ENCODE measurements at places on chromosomes 7 and 10. TPM values are rescaled to one million over a fixed set of nuclear protein-coding genes. Genes with fewer than 3 reads are reported as not detected.

GRCh38 chr10:124117833-124118232 is 24.4 kb upstream of the CHST15 start:
- no peak overlapping the region for H3K4me3 ChIP-seq
- H3K4me1 ChIP-seq: no peaks in the 10 kb centered on the region
- DNase-seq: no peak
- no peak overlapping the region for H3K27ac ChIP-seq
- H3K36me3 ChIP-seq: no peaks in the 10 kb centered on the region

DNA sequence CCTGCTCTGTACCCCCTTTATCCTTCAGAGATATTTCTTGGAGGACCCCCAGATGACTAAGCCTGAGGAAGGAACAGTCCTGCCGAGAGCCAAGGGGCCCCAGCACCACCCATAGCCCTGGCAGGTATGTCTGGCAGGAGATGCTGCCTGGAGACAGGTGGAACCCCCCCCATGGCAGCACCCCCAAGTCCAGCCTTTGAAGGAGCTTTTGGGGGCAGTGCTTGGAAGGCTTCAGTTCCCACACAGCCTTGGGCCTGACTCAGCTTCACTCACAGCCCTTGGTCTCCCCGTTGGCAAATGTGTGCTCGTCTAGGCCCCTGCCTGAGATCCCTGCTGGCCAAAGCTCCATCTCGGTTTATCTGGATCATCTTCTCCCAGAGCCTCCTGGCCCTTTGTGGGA is 23.0 kb upstream of the PCBD1 start:
- H3K27ac ChIP-seq: no peak overlapping the region
- DNase-seq: no peak
- no peaks in the 10 kb centered on the region for H3K27me3 ChIP-seq
- no peaks in the 10 kb centered on the region for H3K4me1 ChIP-seq
- H3K4me3 ChIP-seq: no peak overlapping the region

- no peaks in the 10 kb centered on the region for H3K27me3 ChIP-seq
- peak; percentile 92 for DNase-seq
- no peaks in the 10 kb centered on the region for H3K36me3 ChIP-seq
- H3K4me1 ChIP-seq: peaks cover 6% of the 10 kb centered on the region
- peak overlapping the region; percentile 84 for H3K27ac ChIP-seq
Measured at GRCh38 chr7:128453836-128454804, 1.6 kb upstream of the HILPDA start.

GRCh38 chr7:12481722-12482121 is 78.1 kb upstream of the VWDE start:
- H3K4me1 ChIP-seq: no peaks in the 10 kb centered on the region
- no peak for DNase-seq
- H3K36me3 ChIP-seq: no peaks in the 10 kb centered on the region
- H3K4me3 ChIP-seq: no peak overlapping the region

DNA sequence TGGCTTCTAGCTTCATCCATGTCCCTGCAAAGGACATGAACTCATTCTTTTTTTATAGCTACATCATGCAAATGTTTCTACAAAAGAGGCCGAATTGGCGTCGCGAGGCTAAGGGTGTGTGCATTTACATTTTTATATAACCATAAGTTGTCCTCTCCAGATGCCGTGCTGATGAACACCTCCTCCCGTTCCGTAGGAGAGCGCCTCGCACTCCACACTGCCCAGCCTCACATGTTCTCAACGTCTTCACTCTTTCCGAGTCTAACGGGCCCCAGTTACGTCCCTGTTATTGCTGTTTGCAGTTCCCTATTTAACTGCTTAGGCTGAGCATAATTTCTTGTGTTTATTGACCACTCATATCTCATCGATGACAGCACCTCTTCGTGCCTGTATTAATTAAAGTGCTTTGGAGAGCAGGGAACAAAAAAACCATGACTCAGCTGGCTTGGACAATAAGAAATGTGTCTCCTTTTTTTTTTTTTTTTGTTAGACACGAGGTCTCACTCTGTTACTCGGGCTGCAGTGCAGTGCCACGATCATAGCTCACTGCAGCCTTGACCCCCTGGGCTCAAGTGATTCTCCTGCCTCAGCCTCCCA is 113.5 kb upstream of the SDK1 start:
- no peaks in the 10 kb centered on the region for H3K36me3 ChIP-seq
- H3K27me3 ChIP-seq: no peaks in the 10 kb centered on the region
- DNase-seq: no peak
- H3K27ac ChIP-seq: no peak overlapping the region
- no peaks in the 10 kb centered on the region for H3K4me1 ChIP-seq
- no peak overlapping the region for H3K4me3 ChIP-seq

DNA sequence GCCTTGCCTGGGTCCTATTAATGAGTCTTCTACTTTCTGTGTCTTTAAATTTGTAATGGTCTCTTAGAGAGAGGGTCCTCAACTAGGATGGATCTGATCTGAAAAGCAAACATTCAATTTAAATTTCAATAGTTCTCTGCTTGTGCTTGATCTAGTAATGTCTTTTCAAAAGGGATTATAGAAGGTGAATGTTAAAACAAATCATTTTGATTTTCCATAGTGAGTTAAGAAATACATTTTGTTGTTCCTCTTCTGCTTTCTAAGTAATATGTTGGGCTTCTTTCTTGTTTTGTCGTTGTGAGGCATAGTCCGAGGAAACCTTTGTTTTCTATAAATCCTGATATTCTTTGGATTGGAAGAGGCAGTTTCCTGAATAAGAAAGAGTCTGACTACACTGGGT is 18.8 kb downstream of the NRF1 start:
- H3K36me3 ChIP-seq: no peaks in the 10 kb centered on the region
- no peak overlapping the region for H3K27ac ChIP-seq
- H3K4me1 ChIP-seq: no peaks in the 10 kb centered on the region

DYDC2 gene
- total RNA-seq: not detected

PIK3CG gene
- total RNA-seq: 13.5 TPM

GRCh38 chr7:128380483-128381106 is 19.1 kb upstream of the PRRT4 start:
- H3K4me3 ChIP-seq: no peak overlapping the region
- no peaks in the 10 kb centered on the region for H3K27me3 ChIP-seq
- no peaks in the 10 kb centered on the region for H3K4me1 ChIP-seq
- H3K27ac ChIP-seq: no peak overlapping the region
- DNase-seq: no peak
- H3K36me3 ChIP-seq: no peaks in the 10 kb centered on the region

DNA sequence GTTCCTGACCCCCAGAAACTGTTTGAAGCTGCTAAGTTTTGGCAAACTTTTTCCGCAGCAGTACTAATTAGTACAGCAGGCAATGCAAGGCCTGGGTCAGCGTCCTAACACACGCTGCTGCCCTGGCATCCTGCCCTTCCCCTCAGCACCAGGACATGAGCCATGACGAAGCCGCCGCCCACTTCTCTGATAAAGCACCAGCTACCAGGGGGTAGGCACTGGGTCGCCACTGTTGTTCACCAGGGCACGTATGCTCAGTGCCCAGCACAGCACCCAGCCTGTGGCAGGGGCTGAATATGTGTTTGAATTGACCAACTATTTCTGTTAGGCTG is 59.5 kb downstream of the CHST15 start:
- H3K36me3 ChIP-seq: no peaks in the 10 kb centered on the region
- no peak overlapping the region for H3K4me3 ChIP-seq
- H3K27ac ChIP-seq: peak overlapping the region; percentile 57
- no peaks in the 10 kb centered on the region for H3K4me1 ChIP-seq
- no peak for DNase-seq

- H3K27ac ChIP-seq: no peak overlapping the region
- H3K27me3 ChIP-seq: no peaks in the 10 kb centered on the region
- no peak overlapping the region for H3K4me3 ChIP-seq
- H3K4me1 ChIP-seq: no peaks in the 10 kb centered on the region
- no peak for DNase-seq
Measured at GRCh38 chr7:121029302-121029701, 40.8 kb downstream of the CPED1 start.

GRCh38 chr10:24119896-24120295 is 89.0 kb upstream of the KIAA1217 start:
- no peak overlapping the region for H3K4me3 ChIP-seq
- H3K36me3 ChIP-seq: no peaks in the 10 kb centered on the region
- H3K27me3 ChIP-seq: no peaks in the 10 kb centered on the region
- no peaks in the 10 kb centered on the region for H3K4me1 ChIP-seq
- H3K27ac ChIP-seq: no peak overlapping the region
